ENCODE measurements at places on chromosomes 16 and 17. TPM values are rescaled to one million over a fixed set of nuclear protein-coding genes. Genes with fewer than 3 reads are reported as not detected.

GRCh38 chr16:30397776-30398660, 2.8 kb downstream of the ZNF48 start:
- H3K4me3 ChIP-seq, result no peak overlapping the region
- no peak overlapping the region for H3K27ac ChIP-seq
- H3K36me3 ChIP-seq, result peaks cover 14% of the 10 kb centered on the region
- DNase-seq, result no peak

- no peaks in the 10 kb centered on the region for H3K36me3 ChIP-seq
- DNase-seq, result no peak
- H3K27me3 ChIP-seq, result no peaks in the 10 kb centered on the region
- H3K4me1 ChIP-seq, result peaks cover 15% of the 10 kb centered on the region
- H3K27ac ChIP-seq, result peak overlapping the region; percentile 93
- H3K4me3 ChIP-seq, result peak overlapping the region; percentile 93
Observed at GRCh38 chr16:88783391-88784073, 1.5 kb downstream of the PIEZO1 start.

DNA sequence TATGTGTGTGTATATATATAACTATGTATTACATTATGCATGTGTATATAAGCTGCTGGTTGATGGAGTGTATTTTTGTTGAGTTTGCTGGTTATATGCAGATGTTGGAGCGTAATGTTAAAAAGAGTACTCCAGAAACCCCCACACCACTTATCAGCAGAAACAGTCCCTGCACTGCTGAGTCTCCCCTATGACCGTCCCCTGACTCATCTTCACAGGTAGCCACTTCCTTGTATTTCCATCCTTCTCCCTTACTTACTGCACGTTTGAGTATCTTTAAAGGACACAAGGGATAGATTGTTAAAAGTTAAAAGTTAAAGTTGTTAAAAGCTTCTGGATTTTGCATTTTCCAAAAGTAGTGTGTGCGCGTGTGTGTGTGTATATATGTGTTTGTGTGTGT, 853.9 kb upstream of the EEF2KMT start:
- H3K36me3 ChIP-seq, result no peaks in the 10 kb centered on the region
- DNase-seq, result no peak
- H3K4me3 ChIP-seq, result no peak overlapping the region

GRCh38 chr16:8956265-8957062, 7.2 kb downstream of the USP7 start:
- H3K36me3 ChIP-seq, result no peaks in the 10 kb centered on the region
- no peak overlapping the region for H3K4me3 ChIP-seq
- no peak for DNase-seq

- DNase-seq, result no peak
- peaks cover 17% of the 10 kb centered on the region for H3K36me3 ChIP-seq
- H3K27ac ChIP-seq, result no peak overlapping the region
Observed at GRCh38 chr17:37131669-37132611, 183.2 kb downstream of the AATF start.

GRCh38 chr16:29678691-29679267, at the start of gene QPRT:
QPRT (plus strand) TSS chr16:29679180; CDS start chr16:29679198, 18 bp downstream.
- no peaks in the 10 kb centered on the region for H3K36me3 ChIP-seq
- DNase-seq, result no peak
- H3K27ac ChIP-seq, result no peak within 1 kb of the TSS
- H3K27me3 ChIP-seq, result no peaks in the 10 kb centered on the region
- H3K4me3 ChIP-seq, result peak within 1 kb of the TSS; percentile 23

Gene NEUROD2
- total RNA-seq, result not detected

Gene FN3KRP
- total RNA-seq, result 21.0 TPM

Measured in ascending aorta (tissue), 2 donors.